ENCODE measurements at places on chromosomes 2 and 18.

- no peak for DNase-seq
Observed at GRCh38 chr2:54332386-54332785, 76.4 kb upstream of the TSPYL6 start.

GRCh38 chr2:79139423-79139822, 19.1 kb downstream of the REG1A start:
- DNase-seq: no peak

DNA sequence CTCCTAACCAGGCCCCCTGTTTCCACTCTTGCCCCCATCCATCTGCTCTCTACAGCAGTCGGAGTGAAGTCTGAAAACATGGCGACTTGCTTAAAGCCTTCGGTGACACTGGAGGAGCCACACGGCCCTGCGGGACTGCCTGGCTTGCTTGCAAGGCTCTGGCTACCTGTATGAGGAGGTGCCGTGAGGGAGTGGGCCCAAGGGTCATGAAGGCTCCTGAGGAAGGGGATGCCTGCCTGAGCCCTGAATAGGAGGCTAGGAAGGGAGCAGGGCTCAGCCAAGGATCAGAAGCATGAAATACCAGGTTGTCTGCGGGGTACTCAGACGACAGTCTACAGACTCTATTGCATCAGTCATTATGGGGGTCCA, 75.4 kb downstream of the EMX1 start:
- no peak for DNase-seq

DNA sequence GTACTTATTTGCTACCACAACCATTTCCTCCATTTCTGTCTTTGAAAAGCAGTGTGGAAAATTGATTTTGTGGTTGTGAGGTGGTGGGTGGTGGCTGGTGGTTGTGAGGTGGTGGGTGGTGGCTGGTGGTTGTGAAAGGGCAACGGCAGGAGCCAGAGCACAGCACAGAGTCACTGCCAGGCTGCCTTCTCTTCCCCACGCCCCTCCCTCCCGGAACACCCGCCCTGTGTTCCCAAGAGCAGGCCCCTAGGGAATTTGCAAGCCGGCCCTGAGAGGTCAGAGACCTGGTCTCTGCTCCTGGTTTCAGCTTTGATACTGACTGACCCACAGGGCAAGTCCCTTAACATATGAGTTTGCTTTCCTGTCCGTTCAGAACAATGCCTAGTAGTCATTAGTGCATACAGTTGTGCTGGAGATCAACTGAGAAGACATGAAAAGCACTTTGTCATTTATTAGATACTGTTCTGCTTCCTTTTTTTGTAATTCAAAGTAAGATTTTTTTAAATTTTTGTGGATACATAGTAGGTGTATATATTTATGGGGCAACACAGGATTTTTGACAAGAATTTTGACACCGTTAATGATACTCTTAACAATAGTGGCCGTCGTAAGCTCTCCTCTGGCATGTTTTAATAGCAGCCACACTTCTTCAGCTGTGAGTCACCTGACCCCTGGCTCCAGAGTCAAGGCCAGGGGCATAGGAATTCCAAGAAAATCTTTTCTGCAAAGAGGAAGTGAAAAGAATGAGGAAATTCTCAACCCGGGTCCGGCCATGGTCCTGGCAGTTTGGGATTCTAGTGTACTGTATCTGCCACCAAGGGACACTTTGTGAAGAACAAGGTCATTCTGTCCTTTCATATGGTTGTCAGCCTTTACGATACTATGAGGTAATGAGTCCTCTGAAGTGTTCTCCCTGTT, 53.2 kb downstream of the ITGA6 start:
- no peak for DNase-seq

DNA sequence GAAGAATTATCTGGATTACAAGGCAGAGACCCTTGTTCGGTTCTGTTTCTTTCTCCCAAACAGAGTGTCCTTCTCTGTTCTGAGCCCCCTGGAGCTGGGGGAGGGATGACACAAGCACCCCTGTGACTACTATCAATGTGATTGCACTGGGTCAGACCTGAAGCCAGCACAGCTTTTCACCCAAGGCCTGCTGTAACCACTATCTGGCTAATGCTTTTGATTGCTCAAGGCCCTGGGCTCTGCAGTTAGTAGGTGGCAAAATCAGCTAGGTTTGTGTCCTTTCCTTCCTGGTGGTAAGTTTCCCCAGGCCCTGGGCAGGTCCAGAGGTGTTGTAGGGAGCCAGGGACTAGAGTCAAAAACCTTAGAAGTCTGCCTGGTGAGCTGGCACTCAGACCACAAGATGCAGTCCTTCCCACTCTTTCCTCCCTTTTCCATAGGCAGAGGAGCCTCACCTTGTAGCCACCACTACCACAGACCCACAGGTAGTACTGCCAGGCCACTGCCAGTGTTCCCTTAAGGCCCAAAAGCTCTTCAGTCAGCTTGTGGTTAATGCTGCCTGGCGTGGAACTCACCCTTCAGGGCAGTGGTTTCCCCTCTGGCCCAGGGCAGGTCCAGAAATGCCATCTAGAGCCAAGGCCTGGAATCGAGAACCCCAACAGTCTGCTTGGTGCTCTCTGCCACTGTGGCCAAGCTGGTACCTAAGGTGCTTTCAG, 83.0 kb downstream of the FAM117B start:
- DNase-seq: no peak

GRCh38 chr2:109542384-109542783, 71.4 kb downstream of the SEPTIN10 start:
- no peak for DNase-seq

- DNase-seq: no peak
Observed at GRCh38 chr2:157260533-157261198, 3.2 kb downstream of the GALNT5 start.

DNA sequence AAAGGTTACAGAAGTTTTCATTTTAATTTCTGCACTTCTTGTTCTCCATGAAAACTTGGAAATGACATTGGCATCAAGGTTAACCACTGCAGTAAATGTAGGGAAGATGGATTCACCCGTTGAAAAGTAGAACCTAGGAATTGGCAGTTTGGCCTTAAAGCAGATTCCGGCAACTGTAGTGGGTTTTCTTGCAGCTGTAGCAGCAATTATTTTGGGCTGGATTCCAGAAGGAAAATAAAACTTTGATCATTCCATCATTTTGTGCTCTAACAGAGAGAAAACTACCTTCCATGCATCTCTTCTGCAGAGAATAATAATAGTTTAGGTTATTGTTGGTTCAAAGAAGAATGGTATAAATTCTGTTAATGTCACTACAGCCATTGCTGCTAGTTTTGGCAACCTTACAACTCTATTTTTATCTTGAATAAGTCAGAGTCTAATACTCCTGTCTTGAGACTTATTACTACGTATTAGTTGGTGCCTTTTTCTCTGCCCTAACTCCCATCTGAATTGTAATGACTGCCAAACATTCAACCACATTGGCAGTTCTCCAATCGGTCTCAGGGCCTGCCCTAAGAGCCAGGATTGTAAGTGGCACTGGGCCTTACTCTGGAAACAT, 178.1 kb upstream of the PIEZO2 start:
- no peak for DNase-seq

GRCh38 chr2:213125646-213126347, 25.6 kb downstream of the IKZF2 start:
- no peak for DNase-seq

Data from activated CD4-positive, CD25-positive, alpha-beta regulatory T cell treated with anti-CD3 and anti-CD28 coated beads, Interleukin-2, amount 50 U/mL, for 16 hours (primary cell).